Occipital lobe (tissue), 3 donors: ENCODE measurements at places on chromosomes 13 and 19. TPM values are rescaled to one million over a fixed set of nuclear protein-coding genes. Genes with fewer than 3 reads are reported as not detected.

Gene BEST2
- 0.16 TPM for total RNA-seq

DNA sequence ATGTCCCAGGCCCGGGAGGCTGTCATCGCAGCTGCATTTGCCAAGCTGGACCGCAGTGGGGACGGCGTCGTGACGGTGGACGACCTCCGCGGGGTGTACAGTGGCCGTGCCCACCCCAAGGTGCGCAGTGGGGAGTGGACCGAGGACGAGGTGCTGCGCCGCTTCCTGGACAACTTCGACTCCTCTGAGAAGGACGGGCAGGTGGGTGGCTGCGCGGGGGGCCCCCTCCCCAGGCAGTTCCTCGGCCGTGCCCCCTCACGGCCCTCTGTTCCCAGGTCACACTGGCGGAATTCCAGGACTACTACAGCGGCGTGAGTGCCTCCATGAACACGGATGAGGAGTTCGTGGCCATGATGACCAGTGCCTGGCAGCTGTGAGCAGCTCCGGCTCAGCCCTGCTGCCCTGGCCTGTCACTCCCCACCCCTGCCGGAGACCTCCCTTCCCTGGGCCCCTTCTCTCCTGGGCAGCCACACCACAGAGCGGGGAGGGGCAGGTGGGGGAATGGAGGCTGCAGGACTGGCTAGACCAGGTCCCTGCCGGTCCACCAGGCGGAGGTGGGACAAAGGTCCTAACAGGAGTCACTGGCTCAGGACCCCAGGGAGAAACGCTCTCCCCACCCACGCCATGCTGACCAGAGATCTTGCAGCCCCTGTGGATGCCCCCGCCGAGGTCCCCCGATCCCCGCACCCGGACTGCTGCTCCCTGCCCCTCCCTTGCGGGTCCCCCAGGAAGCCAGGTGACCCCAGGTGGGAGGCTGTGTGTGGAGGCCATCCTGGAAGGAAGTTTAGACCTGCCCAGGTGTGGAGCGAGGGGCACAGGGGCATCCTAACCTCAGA lies 1.1 kb downstream of the CAPS start:
- no peak for DNase-seq

GRCh38 chr13:112117258-112117954 lies 50.5 kb downstream of the SOX1 start:
- DNase-seq: no peak

DNA sequence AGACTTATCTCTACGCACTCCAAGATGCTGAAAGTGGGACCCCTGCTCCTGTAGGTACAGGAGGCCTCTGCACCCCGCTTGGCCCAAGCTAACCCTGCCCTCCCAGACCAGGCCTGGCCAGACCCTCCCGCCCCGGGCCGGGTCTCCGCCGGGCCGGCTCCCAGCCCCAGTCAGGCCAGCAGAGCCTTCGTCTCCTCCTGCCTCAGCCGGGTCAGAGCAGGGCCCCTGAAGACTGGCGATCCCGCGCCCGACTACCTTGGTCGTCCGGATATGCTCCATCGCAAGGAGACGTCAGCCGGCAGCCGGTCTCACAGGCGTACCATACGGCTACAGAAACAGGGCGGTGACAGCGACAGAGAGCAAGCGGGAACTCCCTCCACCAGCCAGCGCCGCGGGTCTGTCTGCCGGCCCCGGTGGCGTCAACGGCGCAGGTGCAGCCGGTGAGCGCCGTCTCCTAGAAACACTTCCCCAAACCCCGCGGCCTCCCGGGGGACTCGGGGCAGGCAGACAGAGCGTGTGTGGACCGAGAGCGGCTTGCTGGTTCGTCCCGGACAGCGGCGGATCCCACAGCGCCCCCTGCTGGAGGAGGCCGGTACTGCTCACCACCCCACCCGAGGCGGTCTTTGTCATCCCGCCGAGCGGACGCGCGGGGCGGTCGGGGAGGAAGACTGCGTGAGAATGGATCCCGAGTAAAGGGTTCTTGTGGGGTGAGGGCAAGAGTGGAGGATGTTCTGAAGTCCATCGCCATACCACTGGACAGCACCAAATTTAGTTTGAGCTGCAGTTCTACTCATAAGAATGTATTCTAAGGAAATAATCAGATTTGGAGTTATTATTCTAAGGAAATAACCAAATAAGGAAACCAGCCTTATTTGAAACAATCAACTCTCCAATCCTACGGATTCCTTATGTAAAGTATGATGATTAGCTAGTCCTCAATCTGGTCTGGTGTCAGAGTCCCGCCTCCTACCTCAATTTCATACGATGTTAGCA lies at the start of gene MTMR6:
TSS of gene MTMR6 (minus strand) at position 520 of the 993 bp plus-strand sequence. CDS start at position 279, 241 bp downstream.
- DNase-seq: peak; percentile 91
